ENCODE measurements at places on chromosomes 4 and X.

DNA sequence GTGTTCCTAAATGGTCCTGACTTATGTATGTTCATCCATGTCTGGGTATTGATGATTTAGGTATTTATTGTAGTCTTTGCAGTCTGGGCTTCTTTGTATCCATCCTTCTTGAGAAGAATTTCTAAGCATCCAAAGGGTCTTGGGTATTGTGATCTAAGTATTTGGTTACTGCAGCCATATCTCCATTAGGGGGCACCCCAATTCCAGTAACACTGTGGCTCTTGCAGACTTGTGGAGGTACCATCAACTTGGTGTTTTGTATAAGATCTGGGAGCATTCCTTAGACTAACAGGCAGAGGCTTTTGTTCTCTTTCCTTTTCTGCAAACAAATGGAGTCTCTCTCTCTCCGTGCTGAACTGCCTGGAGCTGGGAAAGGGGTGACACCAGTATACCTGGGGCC, 113.7 kb upstream of the NEXMIF start:
- no peak for DNase-seq

GRCh38 chr4:110628663-110629213, 5.9 kb upstream of the PITX2 start:
- no peak for DNase-seq

DNA sequence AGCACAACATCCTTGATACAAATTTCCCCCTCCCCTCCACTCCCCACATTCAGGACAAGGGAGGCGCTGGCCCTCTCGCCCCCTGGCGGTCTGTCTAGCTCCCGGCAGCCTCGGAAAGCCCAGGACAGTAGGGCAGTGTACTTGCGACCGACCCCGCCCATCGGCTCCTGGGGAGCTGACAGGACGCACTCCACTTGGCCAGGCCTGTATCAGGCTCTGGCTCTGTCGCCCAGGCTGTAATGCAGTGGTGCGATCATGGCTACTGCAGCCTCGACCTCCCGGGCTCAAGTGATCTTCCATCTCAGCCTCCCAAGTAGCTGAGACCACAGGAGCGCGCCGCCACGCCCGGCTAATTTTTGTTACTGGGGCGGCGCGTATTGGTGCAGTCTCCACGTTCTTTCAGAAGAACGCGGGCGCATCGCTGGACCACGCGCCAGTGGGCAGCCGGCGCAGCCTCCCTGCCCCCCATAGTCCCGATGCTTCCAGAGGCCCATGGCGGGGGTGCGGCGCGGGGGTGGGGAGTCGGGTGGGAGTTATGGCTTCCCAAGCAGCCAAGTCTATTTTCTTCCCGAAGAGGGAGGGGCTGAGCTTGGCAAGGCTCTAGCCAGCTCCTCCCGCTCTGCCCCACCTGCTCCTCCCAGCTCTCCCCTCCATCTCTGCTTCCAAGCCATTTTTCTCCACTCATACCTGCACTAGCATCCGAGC, 7.8 kb upstream of the AKAP14 start:
- DNase-seq = no peak

- no peak for DNase-seq
Measured at GRCh38 chr4:169724260-169724659, 33.5 kb downstream of the HPF1 start.

GRCh38 chr4:8329859-8330761, 60.6 kb downstream of the HTRA3 start:
- DNase-seq = no peak

GRCh38 chr4:66568001-66568400, 897.7 kb upstream of the EPHA5 start:
- no peak for DNase-seq

GRCh38 chr4:38738940-38739803, 43.6 kb downstream of the TLR10 start:
- no peak for DNase-seq

- DNase-seq = no peak
Measured at GRCh38 chrX:148204195-148204594, 223.1 kb downstream of the FMR1NB start.

GRCh38 chr4:8157496-8157895, 1.1 kb downstream of the ABLIM2 start:
- no peak for DNase-seq

- DNase-seq = no peak
Measured at GRCh38 chr4:8593264-8594096, 915 bp downstream of the CPZ start.

DNA sequence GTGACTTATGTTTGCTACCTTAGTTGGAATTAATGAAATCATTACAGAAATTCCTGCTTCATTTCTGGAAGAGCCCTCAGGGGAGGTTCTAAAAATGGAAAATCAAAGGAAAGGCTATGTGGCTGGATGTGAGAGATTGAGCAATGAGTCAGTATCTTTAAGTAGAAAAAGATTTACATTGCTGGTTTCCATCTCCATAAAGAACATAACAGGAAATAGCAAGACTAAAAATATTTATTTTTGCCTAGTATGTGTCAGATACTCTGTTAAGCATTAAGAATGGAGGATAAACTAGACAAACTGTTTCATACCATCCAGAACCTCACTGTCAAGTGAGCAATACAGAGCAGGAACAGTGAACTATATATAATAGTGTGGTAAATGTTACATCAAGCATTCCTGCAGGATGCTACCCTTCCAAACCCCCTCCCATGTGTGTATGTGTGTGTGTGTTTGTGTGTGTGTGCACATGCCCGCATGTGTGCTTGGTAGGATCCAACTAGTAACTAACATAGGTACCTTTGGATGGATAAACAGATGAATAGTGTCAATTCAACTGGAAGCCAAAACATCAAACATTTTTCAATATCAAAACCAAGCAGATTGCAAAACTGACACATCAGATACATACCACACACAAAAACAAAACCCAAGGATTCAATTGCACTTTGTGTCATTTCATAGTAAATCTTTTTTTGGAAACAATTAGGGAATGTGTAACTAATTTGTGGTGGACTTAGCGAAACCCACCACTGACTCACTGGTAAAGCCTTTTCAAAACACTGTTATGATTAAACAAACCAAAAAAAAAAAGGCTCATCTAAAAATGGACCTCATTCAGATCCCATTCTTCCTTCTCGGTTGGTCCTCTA, 223.4 kb downstream of the SHROOM3 start:
- no peak for DNase-seq

GRCh38 chrX:119218198-119218597, 17.9 kb upstream of the PGRMC1 start:
- no peak for DNase-seq
